Hematopoietic multipotent progenitor cell treated with erythropoietin and hydrocortisone succinate and interleukin-3 and kit ligand, for 6 days (in vitro differentiated cells): ENCODE measurements at places on chromosomes 3 and 15.

DNA sequence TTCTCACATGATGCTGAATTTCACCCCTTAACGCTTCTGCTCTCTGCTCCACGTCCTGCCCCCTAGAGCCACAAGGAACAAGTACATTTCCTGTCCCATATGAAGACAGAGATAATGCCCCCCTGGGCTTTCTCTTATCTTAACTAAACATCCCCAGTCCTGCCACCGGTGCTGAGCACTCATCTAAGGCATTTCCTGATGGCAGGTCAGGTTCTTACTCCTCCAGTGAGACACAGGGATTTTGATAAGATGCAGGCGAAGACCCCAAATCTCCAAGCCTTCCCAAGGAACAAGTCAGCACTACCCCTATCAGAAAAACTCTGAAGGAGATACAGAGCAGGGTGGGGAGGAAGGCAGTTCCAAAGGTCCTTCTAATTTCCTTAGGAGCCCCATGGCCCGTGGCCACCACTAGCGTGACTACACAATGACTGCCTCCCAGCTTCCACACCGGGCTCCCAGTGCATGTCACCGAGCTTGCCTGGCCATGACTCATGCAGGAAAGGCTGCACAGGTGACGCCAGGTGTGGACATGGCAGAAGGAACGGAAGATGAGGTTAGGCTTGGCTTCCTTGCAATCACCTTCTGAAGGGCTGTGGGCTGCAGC lies 152.9 kb downstream of the XXYLT1 start:
- DNase-seq: peak; percentile 94

GRCh38 chr3:123576122-123576521 lies 8.7 kb downstream of the HACD2 start:
- no peak for DNase-seq

- DNase-seq: no peak
Observed at GRCh38 chr3:169118666-169119370, 544.7 kb downstream of the MECOM start.

GRCh38 chr15:76764004-76764403 lies 141.1 kb downstream of the SCAPER start:
- no peak for DNase-seq

- peak; percentile 9 for DNase-seq
Observed at GRCh38 chr3:188270423-188270972, 116.5 kb downstream of the LPP start.

- no peak for DNase-seq
Observed at GRCh38 chr3:31581660-31582059, 48.9 kb downstream of the STT3B start.

GRCh38 chr3:27185231-27185989 lies 183.8 kb downstream of the NEK10 start:
- DNase-seq: no peak

DNA sequence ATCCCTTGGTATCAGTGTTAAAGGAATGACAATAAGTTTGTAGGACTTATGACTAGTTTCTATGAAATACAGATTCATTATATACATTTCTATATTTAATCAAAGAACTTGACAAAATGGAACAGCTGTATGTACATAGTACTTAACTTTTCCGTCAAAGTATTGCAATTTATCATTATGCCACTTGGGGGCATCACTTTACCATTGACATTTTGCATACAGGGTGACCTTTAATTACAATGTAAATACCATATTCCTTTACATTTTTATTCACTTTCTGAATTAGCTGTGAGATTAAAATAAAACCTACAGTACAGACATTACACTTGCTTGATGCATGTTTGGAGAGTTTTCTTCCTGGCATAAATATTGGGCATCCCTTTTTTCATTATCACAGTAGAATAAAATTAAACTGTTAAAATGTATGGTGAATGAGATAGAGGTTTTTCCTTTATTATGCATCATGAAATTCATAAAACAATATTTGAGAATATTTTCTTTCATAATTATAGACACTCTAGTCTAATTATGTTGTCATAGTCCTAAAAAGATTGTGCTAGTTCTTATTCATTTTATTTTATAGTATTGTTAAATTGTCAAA lies 6.9 kb downstream of the NEK11 start:
- peak; percentile 72 for DNase-seq

GRCh38 chr3:194929578-194929960 lies 243.9 kb downstream of the FAM43A start:
- no peak for DNase-seq

- DNase-seq: no peak
Observed at GRCh38 chr3:69562020-69562419, 176.1 kb upstream of the FRMD4B start.

DNA sequence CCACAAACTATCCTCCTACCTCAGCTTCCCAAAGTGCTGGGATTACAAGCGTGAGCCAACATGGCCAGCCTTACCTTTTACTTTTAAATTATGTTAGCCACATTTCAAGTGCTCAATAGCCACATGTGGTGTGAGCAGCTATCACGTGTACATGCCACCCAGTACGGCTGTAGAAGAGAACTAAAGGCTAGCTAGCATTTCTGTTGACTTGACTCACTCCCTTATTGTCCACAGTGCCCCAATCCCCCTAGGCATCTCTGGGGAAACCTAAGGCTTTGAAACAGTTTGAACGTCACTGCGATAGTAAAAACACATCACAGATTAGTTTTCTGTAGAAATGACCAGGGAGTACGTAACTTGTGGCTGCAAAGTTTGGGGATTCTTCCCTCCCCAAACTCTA lies 12.0 kb downstream of the C15orf40 start:
- DNase-seq: no peak

DNA sequence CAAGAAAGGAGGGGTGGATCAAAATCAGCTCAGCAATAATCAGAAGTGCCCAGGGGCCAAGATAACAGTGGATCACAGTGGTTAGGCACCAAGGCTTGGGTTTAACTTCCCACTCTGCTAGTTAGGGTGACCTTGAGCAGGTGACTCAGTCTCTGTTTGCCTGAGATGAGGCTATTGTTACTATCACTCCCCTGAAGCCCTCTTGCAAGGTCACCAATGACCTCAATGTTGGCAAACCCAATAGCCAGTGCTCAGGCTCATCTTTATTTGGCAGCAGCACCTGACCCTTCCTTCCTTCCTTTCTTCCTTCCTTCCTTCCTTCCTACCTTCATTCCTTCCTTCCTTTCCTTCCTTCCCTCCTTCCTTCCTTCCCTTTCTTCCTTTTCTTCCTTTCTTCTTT lies 102.4 kb upstream of the HACD2 start:
- no peak for DNase-seq

DNA sequence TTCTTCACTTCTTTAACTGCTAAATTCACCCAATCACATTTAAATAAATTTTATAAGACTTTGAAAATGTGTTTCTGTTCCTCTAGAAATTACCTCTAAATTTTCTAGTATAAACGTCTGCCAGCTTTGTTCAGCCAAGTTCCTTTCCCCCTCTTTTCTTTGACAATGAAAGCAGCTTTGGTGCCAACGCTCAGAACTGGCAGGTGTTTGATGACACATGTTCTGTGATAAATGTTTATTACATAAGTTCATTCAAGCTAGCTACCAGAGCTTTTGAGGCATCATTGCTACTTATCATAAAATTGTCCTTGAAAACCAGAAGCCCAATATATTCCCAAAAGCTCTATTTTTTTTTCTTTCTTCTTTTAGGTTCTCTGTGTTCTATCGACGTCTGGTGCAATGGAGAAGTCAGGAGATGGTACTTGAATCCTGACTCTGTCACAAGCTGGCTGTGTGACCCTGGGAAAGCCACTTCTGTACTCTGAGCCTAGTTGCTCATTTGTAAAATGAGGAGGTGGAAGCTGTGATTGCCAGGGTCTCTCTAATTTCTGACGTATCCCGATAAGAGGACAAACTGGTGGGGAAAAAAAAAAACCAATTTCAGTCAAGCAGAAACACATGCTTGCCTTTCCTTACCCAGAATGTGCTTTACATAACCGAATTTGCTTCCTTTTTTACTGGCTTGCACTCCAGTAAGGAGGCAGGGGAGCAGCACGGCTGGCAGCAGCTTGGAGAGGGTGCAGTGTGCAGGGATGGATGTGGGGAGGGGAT lies 187.1 kb upstream of the LPP start:
- DNase-seq: no peak

- DNase-seq: peak; percentile 58
Observed at GRCh38 chr3:42051384-42052131, 39.6 kb upstream of the TRAK1 start.
